ENCODE measurements at places on chromosomes 1 and 21. TPM values are rescaled to one million over a fixed set of nuclear protein-coding genes. Genes with fewer than 3 reads are reported as not detected.

Gene LCK
- 3.2 TPM for total RNA-seq

Gene NPHS2
- total RNA-seq = 1.1 TPM

DNA sequence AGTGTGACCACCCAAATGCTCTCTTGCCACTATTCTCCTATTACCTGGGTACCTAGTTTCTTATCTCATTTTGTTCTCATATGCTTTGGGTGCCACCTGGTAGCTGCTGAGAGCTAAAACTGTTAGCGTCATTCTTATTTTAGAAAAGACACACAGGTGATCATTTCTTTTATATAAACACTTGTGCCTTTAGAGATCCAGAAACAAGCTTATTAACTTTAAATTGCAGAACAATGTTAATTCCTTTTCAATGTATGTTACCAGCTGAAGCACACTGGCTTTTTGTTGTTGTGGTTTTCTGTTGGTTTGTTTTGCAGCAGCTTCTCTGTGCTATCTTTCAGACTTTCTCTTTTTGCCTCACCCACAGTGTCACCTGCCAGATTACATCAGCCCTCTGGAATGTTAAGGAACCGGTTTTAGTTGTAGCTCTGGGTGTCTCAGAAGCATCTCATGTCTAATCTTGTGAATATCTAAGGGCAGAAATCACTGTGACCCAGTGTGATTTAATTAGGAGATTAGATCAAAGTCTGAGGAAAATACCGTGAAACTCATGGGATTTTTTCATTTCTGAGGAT is 43.4 kb upstream of the SLC19A2 start:
- no peak for DNase-seq

GRCh38 chr21:38925923-38926322 is 120.2 kb downstream of the ETS2 start:
- peak; percentile 49 for DNase-seq

DNA sequence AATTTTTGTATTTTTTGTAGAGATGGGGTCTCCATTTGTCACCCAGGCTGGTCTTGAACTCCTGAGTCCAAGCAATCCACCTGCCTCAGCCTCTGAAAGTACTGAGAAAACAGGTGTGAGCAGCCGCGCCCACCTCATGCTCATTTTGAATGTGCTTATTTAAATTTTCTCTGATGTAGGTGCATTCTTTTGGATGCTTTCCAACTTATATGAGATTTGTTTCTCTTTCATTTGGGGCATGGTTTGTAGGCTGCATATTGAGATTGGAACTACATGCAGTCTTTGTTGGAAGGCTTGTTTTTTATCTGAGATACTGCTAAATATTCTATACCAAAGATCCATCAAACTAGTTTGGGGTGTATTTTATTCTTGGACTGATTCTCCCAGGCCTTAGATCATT is 81.0 kb upstream of the IVNS1ABP start:
- no peak for DNase-seq

DNA sequence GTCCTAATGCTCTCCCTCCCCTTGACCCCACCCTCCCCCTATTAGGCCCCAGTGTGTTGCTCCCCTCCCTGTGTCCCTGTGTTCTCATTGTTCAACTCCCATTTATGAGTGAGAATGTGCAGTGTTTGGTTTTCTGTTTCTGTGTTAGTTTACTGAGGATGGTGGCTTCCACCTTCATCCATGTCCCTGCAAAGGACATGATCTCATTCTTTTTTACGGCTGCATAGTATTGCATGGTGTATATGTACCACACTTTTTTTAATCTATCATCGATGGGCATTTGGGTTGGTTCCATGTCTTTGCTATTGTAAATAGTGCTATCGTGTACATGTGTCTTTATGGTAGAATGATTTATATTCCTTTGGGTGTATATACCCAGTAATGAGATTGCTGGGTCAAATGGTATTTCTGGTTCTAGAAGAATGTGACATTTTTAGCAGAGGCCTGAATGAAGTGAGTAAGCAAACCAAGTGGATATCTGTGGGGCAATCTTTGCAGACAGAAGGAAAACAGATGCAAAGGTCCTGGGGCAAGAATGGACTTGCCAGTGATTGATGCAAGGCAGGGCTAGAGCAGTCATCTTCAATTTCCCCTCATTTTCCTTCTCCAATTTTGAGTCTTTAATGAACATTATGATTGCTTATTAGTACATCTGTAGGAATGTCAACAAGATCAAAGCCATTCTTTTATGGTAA is 50.2 kb downstream of the UBE4B start:
- no peak for DNase-seq

DNA sequence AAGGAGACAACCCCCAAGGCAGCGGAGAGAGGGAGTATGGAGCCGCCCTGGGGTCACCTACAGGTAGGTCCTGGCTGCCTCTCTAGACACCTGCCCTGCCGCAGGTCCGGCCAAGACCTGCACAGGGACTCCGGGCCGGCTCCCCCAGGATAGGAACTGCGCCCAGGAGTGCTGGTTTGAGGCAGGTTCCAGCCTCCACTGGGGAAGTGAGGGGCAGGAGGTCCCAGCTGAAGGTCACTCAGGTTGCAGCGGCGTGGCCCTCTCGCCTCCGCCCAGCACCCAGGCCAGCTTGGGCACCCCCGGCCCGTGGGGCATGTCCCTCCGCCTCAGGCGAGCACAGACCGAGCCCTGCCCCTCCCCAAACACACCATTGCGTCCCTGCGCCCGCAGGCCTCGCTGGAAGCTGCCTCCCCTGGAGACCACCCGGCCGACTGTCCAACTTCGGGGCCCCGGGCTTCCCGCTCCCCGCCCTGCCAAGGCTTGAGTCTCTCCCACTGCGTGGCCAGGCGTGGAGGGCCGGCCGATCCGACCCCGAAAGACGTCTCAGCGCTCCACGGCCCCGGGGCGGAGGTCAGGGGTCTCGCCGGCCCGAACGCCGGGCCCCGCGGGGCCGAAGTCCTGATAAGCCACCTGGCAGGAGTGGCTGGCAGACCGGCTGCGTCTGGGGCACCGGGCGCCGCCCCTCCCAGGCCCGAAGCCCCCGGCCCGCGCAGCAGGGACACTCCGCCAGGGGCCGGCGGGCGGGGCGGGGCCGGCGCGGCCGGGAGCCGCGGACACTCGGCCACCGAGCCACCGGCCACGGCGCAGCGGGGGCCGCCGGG is 1.4 kb upstream of the SKI start:
- DNase-seq = no peak

- no peak for DNase-seq
These were observed 1397.8 kb downstream of the NCAM2 start for GRCh38 chr21:22395965-22396364.

GRCh38 chr1:101511202-101511891 is 274.5 kb downstream of the S1PR1 start:
- no peak for DNase-seq

DNA sequence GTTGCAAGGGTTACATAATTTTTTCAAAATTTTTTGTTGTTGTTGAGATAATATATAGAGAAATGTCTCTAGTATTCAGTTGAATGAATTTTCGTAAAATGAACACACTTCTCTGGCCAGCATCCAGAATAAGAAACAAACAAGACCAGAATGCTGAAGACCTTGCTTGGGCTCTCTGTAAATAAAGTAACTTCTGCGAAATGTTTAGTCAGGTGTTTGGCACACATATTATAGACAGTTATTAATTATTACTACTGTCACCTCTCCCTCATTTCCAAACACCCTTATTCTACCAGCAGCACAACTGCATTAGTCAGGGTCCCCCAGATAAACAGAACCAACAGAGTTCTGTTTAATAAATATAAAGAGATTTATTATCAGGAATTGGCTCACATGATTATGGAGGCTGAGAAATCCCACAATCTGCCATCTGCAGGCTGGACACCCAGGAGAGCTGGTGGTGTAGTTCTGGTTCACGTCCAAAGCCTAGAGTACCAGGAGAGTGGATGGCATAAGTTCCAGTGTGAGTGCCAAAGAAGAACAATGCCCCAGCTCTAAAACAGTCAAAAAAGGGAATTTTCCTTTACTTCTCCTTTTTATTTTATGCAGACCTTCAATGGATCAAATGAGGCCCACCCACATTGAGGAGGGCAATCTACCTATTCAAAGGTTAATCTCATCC is 44.1 kb upstream of the KCND3 start:
- DNase-seq = no peak

- DNase-seq = peak; percentile 53
These were observed 4.5 kb downstream of the EPHA2 start for GRCh38 chr1:16151196-16151994.

DNA sequence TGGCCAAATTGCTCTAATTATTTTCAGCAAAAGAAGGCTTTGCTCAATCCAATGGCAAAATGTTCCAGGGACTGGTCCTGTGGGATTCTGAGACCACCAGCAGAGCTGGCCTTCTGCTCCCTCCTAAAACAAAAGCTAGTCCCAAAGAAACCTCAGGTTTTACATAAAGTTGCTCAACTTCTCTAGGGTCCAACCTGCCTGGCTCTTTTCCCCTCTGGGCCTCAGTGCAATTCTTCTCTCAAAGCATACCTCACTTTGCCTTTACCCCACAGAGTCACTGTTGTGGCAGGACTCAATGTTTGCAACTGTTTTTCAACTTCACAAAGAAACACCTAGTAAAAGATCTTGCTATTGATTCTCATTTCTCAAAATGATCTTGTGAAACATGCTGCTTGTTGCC is 39.8 kb downstream of the TBX15 start:
- no peak for DNase-seq

- no peak for DNase-seq
These were observed 23.8 kb upstream of the LRRC8C start for GRCh38 chr1:89608984-89609725.

All from testis (tissue), 5 donors.